ENCODE measurements at places on chromosomes 3 and 15.

- DNase-seq, result no peak
These were observed 3.2 kb upstream of the RAD51 start for GRCh38 chr15:40691737-40692136.

DNA sequence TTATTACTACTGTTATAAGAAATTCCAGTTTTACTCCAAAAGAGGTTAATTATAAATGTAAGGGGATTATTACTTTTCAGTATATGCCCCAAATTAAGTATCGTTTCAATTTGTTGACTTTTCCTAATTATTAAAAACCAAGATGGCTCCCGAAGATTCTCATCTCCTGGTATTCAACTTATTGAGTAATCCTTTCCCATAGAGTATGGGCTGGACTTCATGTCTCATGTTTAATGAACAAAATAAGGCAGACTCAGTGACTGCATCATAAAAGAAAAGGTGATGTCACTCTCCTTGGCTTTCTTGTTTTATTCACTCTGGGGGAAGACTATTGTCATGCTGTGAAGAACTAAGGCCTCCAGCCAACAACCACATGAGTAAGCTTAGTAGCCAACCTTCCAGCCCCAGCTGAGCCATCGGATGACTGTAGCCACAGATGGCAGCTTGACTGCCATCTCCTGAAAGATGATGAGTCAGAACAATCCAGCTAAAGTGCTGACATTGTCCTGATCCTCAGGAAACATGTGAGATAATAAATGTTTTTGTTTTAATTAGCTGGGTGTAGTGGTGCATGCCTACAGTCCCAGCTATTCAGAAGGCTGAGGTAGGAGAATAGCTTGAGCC lies 17.3 kb downstream of the IGF2BP2 start:
- peak; percentile 96 for DNase-seq

DNA sequence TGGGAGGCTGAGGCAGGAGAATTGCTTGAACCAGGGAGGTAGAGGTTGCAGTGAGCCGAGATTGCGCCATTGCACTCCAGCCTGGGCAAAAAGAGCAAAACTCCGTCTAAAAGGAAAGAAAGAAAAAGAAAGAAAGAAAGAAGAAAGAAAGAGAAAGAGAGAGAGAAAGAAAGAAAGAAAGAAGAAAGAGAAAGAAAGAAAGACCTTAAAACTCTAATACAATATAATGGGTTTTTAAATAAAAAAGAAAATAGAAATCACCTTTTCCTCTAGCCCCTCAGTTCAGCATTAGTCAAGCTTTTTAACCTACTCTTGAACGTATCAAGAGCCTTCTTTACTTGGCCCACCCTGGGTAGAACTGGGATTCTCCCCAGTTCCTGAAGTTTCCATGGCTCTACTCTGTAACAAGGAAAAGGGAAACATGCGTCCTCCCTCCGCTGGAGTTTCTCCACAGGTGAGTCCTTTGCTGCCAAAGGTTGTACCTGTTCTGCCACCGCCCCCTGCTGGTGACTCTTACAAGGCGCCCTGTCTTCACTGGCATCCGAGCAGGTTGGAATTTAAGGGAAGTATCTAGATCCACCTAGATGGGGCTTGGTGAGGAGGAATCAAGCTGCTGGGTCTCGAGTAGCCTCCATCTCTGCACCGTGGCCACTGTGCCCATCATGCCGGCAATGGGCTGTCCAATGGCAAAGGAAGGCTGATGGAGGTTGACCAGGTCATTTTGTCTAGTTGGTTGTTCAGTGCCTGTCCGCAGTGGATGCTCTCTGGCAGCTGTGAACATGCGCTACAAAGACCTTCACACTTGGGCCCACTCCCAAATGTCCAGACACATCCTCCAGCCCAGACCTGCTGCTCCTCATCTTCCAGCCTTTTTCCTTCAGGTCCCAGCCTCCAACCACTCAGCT lies 20.6 kb upstream of the EPHB3 start:
- DNase-seq, result peak; percentile 33

- no peak for DNase-seq
These were observed 316.8 kb downstream of the CHST2 start for GRCh38 chr3:143436231-143436930.

- peak; percentile 22 for DNase-seq
These were observed 108.3 kb downstream of the IGF2BP2 start for GRCh38 chr3:185716436-185717108.

DNA sequence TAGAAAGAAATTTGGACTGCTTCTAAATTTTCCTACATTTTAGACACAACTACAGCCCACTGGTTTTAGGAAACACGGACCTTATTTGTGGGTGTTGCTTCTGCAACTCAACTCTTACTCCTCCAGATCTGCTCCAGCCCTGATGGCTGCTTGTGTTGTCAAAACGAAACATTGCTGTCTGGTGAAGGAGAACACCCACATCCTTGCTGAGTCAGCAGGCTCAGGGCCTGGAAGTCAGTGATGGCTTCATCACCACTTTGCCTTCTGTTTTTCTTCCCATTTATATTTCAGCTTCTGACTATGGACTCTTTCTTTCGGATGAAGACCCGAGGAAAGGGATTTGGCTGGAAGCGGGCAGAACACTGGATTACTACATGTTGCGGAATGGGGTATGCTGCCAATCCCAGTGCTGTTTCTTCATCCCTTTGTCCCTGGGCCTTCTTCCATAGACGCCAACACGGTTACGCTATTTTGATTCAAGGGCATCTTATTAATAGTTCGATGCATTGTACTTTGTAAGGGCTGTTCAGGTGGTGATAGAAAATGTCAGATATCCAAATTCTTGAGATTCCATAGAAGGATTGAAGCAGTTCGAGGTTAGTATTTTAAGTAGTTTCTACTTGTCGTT lies 392.6 kb upstream of the TPM1 start:
- peak; percentile 70 for DNase-seq

- peak; percentile 96 for DNase-seq
These were observed at the start of gene RAMAC for GRCh38 chr15:82985688-82986441. Gene RAMAC (plus strand): TSS chr15:82986210. CDS start chr15:82989019, 2,809 bp downstream.

DNA sequence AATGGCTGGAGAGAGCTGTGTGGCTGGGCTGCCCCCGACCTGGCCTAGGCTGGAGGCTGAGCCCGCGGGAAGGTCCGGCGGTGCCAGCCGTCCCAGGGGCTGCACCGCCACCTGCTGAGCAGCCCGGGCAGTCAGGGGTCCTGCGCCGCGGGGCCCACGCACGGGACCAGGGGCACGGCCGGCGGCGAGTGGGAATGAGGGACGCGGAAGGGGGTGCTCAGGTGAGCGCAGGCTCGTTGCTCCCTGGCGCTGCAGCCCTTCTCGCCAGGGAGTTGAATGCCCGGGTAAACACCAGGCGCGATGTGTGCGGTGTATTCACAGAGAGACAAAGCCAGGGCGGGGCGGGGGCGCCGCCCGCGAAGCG lies 666 bp upstream of the SEMA3F start:
- DNase-seq, result no peak

DNA sequence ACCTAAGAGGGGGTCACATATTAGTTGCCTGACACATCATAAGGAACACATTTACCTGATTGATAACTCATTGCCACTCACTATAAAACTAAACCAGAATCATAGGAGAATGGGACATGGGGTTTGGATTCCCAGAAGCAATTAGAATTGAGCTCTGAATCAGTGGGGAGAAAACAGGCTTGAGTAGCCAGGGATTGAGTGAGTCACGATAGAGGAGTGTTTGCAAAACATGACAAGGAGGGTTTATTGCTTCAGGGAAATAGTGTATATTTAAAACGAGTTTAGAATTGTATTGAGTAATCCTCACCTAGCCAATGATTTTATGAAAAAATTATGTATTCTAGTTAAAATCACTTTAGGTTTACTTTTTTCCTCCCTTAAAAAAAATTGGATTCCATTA lies 101.1 kb upstream of the THRB start:
- peak; percentile 64 for DNase-seq

DNA sequence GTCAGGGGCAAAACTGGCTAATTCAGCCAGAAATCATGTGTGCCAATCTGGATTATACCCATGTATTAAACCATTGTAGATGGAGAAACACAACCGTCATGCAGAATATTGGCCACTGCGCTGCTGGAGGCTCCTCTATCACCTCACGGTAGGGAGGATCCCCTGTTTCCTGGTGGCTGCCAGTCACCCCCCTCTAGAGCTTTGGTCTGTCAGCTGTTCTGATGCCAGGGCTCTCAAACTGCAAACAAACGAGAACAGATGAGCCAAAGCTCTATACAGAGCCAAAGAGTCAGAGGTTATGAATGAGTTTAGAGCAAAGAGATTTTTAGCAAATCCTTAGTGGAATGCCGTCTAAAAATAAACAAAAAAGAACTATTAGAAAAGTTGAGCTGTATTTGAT lies 62.5 kb downstream of the IL20RB start:
- no peak for DNase-seq

DNA sequence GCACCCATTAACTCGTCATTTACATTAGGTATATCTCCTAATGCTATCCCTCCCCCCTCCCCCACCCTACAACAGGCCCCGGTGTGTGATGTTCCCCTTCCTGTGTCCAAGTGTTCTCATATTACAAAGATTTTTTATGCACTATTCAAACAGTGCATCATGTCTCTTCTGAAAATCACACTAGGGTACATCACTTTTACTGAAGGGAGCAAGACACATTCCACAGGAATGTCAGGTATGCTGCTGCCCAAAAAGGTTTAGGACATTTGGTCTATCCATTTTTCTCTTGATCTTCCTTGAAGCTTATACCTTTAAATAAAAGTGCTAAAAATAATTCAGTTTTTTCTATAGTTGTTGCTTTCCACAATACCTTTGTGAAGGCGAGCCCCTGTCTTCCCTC lies 9.2 kb upstream of the EPHA3 start:
- peak; percentile 44 for DNase-seq

DNA sequence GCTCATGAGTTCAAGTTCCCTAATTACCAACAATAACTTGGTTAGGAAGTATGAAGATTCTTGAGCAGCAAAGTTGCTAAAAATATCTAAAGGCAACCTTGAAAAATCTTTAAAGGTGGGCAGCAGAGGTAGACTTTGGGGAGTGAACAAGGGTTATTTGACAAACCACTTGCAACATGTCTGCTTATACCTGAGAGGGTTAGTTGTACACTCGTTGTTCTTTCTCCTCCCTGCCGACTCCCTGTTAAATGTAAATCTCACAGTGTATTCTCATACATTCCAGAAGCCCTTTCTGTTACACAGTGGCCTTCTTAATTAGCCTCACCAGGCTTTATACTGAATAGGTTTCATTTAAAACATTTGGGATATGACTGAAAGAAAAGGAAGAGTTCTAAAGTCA lies 121.7 kb downstream of the ARNT2 start:
- no peak for DNase-seq

- DNase-seq, result peak; percentile 71
These were observed 23.8 kb upstream of the FBLN2 start for GRCh38 chr3:13524979-13525669.

DNA sequence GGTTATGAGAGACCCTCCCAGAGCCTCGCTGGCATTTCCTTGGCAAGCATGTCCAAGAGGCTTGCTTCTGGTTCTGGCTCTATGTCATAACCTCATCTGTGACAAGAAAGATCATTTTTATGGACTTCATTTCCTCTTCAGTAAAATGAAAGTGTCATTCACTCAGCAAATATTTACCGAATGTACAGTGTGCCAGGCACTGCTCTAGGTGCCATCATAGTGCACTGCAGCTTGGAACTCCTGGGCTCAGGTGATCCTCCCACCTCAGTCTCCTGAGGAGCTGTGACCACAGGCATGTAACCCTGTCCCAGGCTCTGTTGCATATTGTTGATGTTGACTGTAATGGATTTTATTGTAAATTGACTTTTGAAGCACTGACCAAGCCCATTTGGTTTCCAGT lies 18.7 kb upstream of the ITPKA start:
- no peak for DNase-seq

GRCh38 chr3:174229916-174230315 lies 629.2 kb upstream of the NAALADL2 start:
- peak; percentile 84 for DNase-seq

GRCh38 chr3:63841704-63842103 lies 21.9 kb downstream of the THOC7 start:
- DNase-seq, result no peak

DNA sequence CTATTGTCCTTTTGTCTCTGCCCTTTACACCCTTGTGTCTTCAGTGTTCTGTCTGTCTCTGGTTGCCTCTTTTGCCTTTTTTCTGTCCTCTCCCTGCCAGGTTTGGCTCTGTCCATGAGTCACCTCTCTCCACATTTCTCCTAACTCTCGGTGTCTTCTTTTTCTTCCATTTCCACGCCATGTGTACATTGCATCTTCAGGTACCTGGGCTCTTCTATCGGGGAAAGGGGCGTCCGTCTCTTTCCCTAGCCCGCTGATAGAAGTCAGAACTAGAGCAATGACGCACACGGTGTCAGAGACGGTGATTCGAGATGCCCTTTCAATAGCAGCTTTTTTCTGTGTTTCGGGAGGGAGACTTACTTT lies 641 bp downstream of the OPA1 start:
- DNase-seq, result peak; percentile 31

DNA sequence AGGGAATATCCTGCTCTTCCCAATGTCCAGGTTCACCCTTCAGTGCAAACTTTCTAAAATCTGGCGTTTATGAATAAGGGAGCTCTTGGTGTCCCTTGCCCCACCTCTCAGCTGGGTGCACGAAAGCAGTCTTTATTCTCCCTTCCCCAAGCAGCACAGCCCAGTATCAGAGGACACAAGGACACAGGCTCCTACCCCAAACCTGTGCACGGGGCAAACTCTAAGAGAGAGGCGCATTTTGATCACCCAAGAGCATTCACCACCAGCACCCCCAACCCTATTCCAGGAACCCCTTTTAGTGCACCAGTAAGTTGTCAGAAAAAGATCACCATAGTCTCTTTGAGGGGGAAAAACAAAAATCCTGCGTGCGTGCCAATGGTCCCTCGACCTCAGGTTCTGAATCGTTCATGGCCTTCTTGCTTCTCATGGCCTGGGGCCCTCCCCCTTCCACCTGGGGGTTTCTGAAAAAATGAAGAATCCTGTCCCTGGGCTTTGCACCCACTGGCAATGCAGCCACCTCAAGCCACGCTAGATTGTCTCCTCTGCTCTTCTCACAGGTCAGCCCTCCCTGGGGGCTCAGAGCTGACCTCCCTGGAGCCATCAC lies 78.9 kb downstream of the FAM174B start:
- no peak for DNase-seq

DNA sequence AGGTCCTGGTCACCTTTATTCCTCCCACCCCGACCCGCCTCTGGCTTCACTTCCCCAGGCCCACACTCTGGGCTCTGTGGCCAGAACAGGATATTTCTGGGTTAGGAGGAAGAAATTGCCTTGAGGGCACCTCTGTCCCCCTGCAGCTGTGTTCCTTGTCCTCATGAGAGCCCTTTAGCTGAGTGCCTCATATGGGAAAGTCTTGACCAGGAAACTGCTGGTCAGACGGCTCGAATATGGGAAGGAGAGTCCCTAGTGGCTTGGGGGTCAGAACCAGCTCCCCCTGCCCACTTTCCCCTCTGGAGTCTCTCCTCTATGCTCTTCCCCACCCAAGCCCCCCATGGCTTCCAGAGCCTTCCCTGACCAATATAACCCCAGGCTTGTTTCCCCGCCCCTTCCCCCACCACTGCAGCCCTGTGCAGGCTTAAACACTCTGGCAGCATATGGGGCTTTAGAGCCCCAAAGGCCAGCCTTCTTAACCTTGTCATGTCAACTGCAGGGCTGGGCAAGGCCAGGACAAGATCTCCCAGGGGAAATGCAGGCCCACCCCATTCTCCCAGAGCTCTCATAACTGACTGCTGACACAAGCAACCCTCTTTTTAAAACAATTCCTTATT lies 36.4 kb downstream of the SEC22C start:
- no peak for DNase-seq
